CD8-positive, alpha-beta memory T cell (primary cell): ENCODE measurements at places on chromosomes 7 and 10.

- DNase-seq = no peak
Measured at GRCh38 chr10:103555325-103555649, 61.8 kb downstream of the NEURL1 start.

GRCh38 chr7:129851809-129852208 lies 101.0 kb downstream of the UBE2H start:
- DNase-seq = no peak

- DNase-seq = no peak
Measured at GRCh38 chr10:118161461-118162246, 114.9 kb upstream of the RAB11FIP2 start.

DNA sequence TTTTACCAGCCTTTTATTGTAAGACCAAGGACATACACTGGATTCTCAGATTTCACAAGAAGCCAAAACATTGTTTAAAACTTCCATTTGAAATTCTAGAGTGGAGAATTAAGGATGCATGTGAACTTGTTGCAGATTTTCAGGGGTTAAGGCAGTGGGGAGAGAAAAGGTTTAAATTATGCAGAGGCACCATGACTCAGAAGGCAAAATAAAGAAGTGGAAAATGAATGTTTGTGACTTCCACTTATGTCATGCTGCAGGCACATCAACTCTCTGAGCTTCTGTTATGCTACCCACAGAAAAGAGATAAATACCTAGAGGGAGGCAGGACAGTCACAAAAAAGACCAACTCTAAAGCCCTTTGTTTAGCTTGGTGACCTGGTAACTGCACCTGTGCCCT lies 84.4 kb upstream of the BET1 start:
- DNase-seq = no peak

- no peak for DNase-seq
Measured at GRCh38 chr10:83988435-83988834, 150.9 kb upstream of the GHITM start.

- no peak for DNase-seq
Measured at GRCh38 chr10:59078978-59079377, 97.5 kb upstream of the PHYHIPL start.

DNA sequence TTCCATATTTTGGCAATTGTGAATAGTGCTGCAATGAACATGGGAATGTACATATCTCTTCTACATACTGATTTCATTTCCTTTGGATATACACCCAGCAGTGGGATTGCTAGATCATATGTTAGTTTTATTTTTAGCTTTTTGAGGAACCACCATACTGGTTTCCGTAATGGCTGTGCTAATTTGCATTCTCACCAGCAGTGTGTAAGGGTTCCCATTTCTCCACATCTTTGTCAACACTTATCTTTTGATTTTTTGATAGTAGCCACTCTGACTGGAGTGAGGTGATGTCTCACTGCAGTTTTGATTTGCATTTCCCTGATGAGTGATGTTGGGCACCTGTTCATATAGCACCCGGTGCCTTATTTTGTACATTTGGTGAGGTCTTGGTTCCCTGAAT lies 519.6 kb downstream of the REEP3 start:
- no peak for DNase-seq

DNA sequence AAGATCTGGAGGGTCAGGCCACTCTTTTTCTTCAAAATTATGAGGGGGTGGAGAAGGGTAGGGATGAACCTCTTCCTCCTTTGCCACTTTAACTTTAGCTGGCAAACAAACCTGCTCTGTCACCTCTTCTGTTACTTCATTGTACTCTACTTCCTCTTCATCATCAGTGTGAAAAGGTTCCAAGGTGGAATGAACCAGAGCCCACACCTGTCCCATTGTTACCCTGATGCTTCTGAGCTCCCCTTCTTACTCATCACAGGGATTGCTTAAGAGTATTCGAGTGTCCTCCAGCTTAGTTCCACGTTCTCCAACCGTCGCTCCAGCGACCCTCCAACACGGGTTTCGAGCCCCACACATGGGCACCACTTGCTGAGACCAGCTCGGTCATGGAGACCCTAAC lies 5.2 kb downstream of the MRPS24 start:
- DNase-seq = no peak

DNA sequence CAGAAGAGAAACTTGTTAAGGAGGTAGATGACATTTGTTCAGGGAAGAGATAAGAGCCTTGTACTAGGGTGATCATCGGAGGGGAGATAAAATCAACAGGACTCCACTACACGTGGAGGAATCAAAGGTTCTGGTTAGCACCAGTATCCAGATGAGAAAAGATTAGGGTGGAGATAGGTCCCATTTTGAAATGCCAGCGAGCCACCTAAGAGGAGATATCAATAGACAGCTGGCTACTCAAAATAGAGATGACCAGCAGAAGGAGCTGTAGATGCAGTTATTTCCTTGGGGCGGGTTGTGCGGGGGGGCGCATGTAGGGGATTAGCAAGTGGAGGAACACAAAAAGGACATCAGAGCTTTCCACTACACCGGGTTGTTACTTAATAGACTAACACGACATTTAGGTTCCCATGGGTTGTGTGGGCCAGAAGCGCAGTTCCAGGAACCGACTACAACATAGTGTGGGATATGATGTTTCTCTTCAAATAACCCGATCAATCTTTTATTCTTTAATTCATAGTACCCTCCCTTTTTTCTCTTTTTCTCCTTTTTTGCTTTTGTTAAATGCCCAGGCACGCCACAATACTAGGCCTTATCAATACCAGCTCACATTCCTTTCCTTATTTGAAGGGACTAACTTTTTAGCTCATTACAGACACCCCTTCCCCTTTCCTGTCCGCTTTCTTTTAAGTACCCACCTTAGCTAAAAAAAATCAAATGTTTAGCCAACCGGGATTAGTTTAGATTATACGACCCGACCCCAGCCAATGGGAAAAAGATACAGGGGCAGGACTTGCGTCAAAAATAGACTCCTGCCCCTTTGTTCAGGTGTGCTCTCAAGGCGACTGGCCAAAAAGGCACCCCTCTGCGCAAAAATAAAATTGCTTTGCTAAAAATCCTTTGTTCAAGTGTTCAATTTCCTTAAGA lies 2.0 kb upstream of the KIF11 start:
- no peak for DNase-seq

DNA sequence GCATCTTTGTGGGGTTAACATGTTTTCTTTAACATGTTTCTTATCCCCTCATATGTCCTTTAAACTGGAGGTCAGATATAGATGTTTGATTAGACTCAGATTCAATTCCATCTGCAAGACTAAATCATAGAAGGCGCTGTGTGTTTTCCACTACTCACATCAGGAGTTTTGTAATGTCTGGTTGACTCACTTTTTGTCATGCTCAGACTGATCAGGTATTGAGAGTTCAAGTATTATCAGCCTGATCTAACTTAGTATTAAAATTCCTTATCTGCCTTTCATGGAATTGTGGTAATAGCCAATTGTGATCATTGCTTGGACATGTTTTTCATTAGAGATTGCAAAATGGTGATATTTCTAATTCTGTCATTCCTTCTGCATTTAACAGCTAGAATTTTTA lies 30.2 kb downstream of the ENTPD7 start:
- DNase-seq = no peak

DNA sequence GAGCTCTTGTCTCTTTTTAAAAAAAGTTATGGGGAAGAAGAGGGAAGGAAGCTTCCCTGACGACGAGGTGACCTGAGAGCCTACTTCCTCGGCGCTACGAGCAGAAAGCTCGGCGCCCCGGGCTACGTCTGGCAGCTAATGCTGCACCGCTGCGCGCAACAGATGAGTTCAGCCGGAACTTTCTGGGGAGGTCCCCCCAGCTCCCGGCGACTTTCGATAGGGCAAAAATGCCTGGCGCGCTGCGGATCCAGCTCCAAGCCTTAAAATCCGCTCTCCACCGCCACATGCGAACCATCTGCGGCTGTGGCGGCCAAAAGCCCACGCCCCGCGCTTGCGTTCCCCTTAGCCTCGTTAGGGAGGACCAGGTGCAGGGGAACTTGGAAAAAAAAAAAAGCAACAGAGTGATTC lies 621 bp downstream of the P4HA1 start:
- peak; percentile 81 for DNase-seq

DNA sequence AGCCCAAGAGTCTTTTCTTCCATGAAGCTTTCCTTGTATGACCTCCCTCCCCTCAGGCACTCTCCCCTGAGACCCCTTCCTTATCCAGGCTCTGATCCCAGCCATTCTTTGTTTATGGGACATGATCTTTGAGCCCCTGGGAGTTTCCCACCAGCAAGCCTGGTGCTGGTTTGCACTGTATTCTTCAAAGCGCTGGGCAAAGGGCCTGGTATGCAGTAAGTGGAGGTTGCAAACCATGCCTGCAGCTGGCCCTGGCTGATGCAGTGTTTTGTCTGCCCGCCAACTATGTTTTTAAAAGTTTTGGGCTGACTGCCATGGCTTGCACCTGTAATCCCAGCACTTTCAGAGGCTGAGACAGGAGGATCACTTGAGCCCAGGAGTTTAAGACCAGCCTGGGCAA lies 6.8 kb upstream of the NODAL start:
- no peak for DNase-seq

GRCh38 chr10:33799281-33799943 lies 464.9 kb upstream of the NRP1 start:
- no peak for DNase-seq

GRCh38 chr10:16945593-16945992 lies 128.4 kb upstream of the RSU1 start:
- no peak for DNase-seq

DNA sequence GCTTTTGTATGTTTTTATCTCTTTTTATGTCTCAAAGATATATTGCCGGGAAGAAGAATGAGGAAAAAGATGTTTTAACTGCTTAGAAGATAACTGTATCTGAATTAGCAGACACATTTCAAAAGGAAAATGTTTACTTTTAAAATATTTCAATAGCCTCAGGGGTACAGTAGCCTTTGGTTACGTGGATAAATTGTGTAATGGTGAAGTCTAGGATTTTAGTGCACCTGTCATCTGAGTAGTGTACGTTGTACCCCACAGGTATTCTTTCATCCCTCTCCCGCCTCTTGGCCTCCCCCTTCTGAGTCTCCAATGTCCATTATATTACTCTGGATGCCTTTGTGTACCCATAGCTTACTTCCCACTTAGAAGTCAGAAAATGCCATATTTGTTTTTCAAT lies 222.1 kb downstream of the FANK1 start:
- no peak for DNase-seq

- no peak for DNase-seq
Measured at GRCh38 chr7:146645383-146645976, 528.9 kb downstream of the CNTNAP2 start.

- DNase-seq = no peak
Measured at GRCh38 chr10:47049906-47050305, 138.7 kb downstream of the PTPN20 start.

DNA sequence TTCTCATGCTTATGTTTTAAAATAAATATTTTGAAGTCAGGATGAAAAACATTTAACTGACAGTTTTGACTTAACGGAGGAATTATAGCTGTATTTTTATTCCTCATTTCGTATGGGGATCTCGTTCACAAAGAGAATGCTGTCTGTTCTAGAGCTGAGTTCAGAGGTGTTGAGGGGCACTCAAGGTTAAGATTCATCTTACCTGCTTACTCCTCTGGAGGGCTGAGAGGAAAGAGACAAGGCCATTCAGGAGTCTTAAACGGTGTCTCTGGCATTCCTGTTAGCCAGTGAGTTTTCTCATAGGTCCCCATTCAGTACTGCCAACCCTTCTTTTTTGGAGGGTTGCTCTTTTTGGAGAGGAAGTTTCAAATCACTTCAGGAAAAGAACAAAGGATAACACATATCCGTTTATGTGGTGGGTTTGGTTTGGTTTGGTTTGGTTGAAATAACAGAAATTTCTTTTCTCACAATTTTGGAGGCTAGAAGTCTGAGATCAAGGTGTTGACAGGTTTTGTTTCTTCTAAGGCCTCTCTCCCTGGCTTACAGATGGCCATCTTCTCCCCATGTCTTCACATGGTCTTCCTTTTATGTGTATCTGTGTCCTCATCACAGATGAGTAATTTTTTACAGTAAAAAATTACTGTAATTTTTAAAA lies 23.1 kb downstream of the CALHM2 start:
- DNase-seq = no peak

- no peak for DNase-seq
Measured at GRCh38 chr10:60096761-60097513, 190.6 kb upstream of the CCDC6 start.

DNA sequence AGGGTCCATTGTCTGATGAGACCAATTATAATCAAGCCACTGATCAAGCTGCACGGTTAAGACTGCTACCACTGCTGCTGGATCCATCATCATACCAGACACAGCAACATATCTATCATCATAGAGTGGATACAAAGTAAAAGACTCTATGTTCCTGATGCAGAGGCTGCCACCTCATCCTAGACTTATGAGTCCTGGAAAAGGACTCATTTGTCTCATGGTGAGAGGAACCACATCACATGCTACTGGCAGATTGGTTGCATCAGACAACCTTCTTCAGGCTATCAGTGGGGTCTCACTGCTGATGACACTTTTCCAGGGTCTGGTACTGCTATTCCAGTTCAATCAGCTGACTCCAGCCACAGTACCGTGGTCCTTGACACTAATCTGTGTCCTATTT lies 79.0 kb downstream of the ABI1 start:
- no peak for DNase-seq
